ENCODE measurements at places on chromosomes 4 and X.
A peak's percentile ranks its signal among the peaks of the same experiment; 100 is the strongest.

GRCh38 chrX:56800801-56801200 lies 71.8 kb downstream of the NBDY start:
- DNase-seq, result no peak

DNA sequence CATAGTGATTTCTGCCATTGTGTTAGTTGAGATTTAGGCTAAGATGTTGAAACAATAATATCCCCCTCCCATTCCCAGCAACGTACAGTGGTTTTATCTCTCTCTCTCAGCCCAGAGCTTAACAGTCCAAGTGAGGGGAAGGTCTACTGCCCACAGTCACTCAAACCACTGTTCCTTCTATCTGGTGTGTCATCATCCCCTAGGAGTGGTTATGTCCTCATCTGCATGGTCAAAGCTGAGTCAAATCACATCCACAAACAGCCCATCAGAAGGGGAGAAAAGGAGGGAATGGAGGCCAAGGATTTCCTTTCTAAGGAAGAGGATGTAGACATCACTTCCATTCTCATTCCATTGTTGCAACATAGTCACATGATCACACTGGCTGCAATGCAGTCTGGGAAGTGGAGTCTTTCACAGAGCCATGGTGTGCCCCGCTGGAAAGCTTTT lies 42.8 kb upstream of the CHRNA9 start:
- no peak for DNase-seq

DNA sequence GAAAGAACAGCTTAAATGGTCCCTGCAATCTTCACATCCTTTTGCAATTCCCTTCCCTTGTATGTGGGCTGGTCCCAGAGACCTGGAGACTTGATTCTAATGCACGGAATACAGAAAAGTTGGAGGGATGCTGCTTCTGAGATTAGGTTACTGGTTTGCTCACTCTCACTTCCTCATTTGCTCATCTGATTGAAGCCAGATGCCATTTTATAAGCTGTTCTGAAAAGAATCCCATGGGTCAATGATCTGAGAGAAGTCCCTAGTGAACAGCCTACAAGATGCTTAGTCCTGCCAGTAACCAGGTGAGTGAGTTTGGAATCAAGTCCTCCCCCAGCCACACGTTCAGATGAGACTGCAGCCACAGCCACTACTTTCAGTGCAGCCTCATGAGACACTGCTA lies 35.9 kb downstream of the MAGEA1 start:
- DNase-seq, result no peak

- no peak for DNase-seq
Observed at GRCh38 chr4:156949373-156949814, 22.2 kb downstream of the PDGFC start.

GRCh38 chrX:132214518-132214917 lies 4.7 kb downstream of the RAP2C start:
- no peak for DNase-seq

DNA sequence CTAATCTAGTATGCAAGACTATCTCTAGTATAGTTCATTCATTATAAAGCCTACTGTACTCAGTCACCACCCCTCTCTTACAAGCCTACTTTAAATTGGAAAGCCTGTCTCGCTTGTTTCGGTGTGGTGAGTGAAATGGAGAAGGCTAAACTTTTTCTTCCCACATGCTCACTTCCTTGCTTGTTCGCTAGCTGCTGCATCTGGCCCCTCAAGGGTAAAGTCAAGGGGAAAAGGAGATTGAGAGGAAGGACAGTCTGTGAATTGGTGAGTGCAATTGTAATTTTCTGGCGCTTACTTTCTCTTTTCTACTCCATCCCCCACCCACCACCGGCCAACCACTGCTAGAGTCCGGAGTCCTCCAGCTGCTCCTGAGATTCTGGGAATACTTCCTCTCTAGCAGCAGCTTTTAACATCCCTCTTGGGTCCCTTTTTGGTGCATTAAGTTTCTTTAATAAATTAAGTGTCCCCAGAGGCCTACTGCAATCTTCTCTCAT lies 12.1 kb upstream of the ARAP2 start:
- no peak for DNase-seq

GRCh38 chr4:184096561-184097240 lies 121.0 kb downstream of the ENPP6 start:
- DNase-seq, result no peak

DNA sequence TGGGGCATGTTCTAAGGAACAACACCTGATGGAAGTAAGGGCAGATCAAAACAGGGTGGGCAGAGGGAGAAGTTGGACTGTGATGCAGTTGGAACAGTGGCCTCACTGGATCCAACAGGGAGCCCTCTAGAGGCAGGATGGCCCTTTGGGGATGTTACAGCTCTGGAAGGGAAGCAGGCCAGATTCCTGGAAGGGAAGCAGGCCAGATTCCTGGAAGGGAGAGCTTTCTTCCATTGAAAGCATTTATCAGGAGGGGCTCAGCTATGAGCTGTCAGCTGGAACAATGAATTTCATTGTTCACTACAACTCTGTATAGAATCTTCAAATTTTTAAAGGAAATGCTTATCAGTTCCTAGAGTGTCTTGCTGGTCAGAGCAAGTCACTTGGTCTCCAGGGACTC lies 17.7 kb downstream of the IL15 start:
- DNase-seq, result no peak

DNA sequence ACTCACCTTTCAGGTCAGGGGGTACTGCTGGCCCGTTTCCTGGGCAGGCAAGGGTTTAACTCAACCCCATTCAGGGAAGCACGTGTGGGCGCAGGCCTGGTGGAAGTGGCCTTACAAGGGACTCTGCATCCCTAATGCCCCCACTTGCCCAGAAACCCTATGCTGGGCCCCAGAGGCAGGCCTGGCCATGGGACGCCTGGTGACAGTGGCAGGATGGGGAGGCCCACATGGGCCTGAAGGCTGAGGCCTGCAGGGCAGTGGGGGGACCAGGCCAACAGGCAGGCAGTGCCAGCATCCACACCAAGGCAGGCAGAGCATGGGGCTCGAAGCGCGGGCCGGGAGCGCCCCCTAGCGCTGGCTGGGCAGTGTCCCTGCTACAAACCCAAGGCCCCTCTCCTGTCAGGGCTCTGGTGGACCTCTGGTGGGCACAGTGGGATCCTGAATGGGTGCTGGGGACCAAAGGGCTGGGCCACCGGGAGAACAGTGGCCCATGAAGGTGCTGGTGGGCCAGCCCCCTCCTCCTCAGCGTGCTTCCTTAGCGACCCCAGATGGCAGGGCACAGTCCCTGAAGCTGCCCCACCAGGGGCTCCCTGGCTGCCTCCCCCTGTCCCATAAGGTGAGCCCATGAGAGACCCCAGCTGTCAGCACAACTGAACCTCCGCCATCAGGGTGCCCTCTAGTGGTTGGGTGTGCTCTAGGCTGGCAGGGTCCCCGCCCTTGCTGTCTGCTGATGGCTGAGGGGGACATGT lies 16.8 kb downstream of the FGFR3 start:
- DNase-seq, result peak; percentile 74

DNA sequence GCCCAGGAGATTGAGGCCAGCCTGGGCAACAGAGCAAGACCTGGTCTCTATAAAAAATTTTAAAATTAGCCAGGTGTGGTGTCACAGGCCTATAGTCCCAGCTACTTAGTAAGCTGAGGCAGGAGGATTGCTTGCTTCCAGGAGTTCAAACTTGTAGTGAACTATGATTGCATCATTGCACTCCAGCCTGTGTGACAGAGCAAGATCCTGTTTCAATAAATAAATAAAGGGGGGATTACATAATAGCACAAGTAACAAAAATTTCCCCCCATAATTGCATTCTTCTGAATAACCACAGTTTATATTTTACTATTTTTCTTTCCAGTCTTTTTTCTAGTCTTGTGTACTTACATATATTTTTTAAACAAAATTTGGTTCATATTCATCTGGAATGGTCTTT lies 135.6 kb downstream of the CHIC2 start:
- DNase-seq, result no peak

DNA sequence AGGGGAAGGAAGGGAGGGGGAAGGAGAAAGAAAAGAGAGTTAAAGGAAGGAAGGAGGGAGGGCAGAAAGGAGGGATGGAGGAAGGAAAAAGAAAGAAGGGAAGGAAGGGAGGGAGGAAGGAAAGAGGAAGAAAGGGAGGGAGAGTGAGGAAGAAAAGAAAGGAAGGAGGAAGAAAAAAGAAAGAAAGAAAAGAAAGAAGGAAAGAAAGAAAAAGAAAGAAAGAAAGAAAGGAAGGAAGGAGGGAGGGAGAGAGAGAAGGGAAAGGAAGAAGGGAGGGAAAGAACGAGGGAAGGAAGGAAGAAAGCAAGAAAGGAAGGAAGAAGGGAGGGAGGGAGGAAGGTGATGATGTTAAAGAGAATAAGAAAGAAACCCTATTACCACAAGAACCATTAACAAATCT lies 150.6 kb downstream of the MXRA5 start:
- DNase-seq, result no peak

DNA sequence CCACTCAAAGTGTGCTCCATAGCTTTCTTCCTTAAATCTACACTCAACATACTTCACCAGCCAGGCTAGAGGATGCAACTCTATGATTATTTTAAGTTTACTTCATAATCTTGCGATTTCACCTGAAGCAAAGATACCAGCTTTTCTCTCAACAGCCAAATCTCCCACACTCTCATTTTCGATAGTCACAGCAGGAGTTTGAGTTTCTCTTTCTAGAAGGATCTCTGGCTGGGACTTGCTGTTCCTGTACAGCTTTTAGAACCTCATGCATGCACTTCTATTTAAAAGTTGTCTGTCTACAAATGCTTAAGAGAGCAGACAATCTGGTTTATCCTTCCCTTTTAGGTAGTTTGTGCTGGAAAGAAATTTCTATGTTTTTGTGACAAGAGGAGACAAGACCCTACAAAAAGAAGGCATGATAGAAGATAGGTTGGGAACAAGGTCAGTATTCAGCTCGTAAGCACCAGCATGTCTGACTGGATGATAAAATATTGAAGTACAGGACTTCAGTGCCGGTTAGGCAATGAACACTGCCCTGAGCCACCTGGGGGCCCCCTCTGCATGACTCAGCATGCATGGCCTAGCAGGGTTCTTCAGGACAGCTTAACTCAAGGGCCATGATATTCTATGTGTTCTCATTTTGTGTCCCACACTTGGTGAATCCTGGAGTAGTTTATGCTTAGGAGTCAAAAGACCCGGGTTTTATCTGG lies 65.6 kb downstream of the ATXN3L start:
- DNase-seq, result no peak

DNA sequence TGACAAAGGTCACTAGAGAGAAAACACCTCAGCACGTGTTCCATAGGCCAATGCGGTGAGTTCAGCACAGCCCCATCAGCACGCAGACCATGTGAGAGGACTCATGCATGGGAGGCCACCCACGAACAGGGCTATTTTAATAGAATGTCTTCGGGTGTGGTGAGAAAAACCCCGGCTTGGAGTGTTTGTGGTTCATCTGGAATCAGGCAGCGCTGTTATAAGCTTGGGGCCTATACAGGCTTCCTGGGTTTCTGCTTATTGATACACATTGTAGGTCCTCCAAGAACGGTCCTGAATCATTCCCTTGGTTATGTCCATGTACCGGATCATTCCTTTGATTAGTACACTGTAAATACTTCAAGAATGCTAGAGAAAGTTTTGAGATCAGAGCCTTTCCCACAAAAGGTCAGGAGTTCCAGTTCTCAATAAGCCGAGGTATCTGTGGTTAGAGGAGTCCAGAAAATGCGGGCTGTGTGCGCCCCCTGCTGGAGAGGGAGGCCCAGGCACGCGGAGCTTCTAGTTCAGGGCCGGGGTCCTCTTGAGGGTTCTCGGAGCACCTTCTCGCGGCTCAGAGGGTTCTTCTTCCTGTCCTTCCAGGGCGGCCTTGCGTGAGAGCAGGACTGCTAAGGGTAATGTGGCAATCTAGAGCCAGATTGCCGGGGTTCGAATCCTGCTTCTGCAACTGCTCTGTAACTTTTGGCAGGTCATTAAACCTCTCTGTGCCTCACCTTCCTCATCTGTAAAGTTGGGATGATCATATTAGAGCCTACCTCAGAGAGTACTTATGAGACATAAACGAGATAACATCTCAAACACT lies 51.8 kb downstream of the TLR10 start:
- DNase-seq, result peak; percentile 80

- DNase-seq, result no peak
Observed at GRCh38 chr4:154732669-154733068, 11.1 kb upstream of the LRAT start.

GRCh38 chrX:17662391-17662790 lies 74.9 kb upstream of the SCML1 start:
- no peak for DNase-seq

GRCh38 chrX:124346117-124346876 lies at the start of gene SH2D1A:
TSS of gene SH2D1A (plus strand) at chrX:124346563. CDS start at chrX:124346643, 80 bp downstream.
- DNase-seq, result no peak

DNA sequence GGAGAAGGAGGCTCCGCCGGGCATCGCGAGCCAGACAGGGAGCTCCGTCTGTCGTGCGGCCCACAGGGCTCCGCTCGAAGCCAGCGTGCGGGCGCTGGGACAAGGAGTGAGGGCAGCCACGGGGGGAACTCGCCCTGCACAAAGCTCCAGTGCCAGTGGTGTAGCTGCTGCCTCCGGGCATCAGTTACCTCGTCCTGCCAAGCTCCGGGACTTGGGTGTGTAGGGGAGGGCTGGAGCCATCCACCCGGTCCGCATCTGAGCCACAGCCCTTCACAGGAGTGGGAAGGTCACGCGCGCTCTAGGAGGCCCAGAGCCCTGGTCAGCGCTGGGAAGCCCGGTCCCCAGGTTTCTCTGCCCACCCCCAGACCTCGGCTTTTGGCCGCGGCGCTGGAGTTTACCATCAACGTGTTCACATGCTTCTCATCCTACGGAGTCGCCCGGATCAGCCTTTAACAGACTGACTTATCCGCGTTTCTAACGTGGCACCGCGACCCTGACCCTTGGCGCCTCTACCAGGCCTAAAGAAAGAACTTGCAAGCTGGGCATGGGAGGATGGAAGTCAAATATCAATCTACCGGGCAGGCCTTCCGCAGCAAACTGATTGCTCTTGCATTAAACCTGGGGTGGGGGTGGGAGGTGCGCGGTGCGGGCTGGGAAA lies 8.4 kb upstream of the PRDM8 start:
- no peak for DNase-seq

DNA sequence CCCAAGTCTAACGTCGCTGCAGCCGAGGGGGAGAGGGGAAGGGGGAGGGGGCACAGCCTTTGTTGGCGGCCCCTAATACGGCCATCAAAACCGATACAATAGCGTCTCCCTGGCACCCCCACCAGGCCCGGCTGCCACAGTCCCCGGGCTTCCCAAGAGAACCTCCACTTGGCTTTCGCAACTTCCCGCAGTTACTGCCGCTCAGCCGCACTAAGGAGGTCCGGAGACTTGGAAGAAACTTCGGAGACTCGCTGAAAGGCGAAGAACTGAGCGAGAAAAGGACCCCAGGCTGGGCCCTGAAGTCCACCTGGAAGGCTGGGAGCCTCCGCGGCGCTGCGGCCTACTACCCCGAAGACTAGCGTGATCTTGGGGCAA lies 2.8 kb downstream of the NKX6-1 start:
- DNase-seq, result no peak

- DNase-seq, result no peak
Observed at GRCh38 chr4:85029453-85029852, 63.0 kb upstream of the WDFY3 start.

All from activated T-cell treated with anti-CD3 and anti-CD28 coated beads for 48 hours (primary cell).